RKO (cell line): ENCODE measurements at places on chromosomes 7 and 10.

DNA sequence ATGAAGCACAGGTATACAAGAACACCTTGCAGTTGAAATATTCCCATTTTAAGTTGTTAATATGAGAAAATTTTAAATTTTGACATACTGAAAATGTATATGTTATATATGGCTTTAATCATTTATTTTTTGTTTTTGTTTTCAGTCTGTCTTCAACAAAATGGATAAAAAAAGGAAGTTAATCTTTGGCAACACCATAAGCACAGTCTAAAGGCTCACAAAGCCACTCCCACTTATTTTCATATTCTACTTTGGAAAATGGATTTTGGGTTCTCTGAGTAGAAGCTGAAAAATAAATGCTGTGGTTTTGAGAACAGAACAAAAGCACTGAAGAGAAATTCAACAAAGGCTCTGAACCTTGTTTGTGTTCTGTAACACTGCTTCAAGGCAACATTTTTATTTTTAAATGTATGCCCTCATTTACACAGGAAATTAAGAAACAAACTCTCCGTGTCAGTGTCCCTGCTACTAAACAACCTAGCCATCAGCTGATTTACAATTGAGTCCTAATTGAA lies 81.3 kb upstream of the LRRN3 start:
- DNase-seq, result no peak

GRCh38 chr10:44703241-44704155 lies 207.6 kb upstream of the TMEM72 start:
- DNase-seq, result no peak

DNA sequence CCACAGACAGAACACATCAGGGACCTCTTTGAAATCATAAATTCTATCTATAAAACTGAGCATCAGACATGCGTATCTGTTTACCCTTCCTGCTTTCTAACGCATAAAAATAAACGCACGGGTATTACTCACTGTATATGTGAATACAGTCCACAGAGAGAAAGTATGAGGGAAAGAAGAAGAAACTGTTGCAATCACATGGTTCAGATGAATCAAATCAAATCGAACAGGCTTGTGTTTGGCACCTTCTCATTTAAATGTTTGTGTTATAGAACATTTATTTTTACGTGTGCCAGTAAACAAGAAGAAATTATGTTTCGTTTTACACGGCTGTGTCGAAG lies 322.0 kb downstream of the FRMD4A start:
- no peak for DNase-seq

- DNase-seq, result no peak
Measured at GRCh38 chr10:46062723-46063428, 16.8 kb upstream of the MSMB start.

DNA sequence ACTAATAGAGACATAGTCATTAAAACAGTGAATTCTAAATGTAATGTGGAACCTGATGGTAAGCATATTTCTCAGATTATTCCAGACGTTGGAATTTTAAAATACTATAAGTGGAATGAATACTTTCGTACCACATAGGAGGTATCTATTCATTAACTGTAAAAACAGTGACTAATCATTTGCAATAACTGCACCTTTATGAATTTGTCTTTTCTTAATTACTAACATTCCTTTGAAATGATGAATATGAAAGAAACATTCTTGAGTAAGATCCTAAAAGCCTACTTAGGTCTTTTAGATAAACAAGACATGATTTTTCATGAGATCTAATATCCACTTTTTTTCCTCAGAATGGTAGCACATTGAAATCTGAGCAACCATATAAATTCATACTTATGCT lies 549.0 kb upstream of the LRRN3 start:
- no peak for DNase-seq

- no peak for DNase-seq
Measured at GRCh38 chr10:63286340-63286739, 153.2 kb downstream of the NRBF2 start.

- DNase-seq, result no peak
Measured at GRCh38 chr7:28390426-28390825, 21.9 kb upstream of the CREB5 start.

DNA sequence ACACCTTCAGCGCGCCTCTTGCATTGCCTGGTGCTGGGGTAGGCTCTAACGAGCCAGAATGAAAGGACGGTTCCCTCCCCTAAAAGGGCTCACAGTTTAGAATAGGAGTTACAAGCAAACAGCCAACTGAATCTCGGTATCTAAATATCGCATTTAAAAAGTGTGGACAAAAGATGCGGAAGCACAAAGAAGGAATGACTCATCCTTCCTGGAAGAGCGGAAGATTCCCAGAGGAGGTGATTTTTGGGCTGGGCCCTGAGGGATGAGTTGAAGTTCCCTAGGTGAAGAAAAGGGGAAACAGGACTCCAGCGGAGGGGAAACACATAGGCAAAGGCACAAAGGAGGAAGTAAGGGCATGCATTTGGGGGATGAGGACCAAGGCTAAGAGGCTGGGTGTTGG lies 29.9 kb downstream of the SRRM3 start:
- no peak for DNase-seq

DNA sequence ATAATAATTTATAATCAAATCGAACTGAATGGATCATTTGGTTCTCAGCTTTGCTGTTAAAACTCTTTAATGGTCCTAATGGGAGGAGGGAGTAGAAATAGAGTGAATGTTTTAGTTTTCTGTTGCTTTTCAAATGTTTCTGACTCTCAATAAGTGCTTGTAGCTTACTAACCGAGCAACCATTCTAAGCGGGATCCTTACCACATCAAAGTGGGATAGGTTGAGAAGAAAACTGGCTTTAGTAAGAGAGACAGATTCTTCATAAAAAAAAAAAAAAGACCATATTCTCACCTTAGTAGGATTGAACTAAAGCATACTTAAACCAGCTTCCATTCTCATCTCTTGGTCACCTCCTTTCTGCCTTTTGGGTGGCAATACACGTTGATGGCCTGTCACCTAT lies 584.2 kb downstream of the AUTS2 start:
- DNase-seq, result no peak

GRCh38 chr10:86308056-86308455 lies 58.5 kb downstream of the GRID1 start:
- DNase-seq, result no peak

GRCh38 chr10:74171625-74172024 lies 20.6 kb downstream of the ADK start:
- no peak for DNase-seq

GRCh38 chr10:93071674-93072224 lies 1.9 kb upstream of the CYP26A1 start:
- no peak for DNase-seq

GRCh38 chr10:8511026-8511425 lies 456.5 kb downstream of the GATA3 start:
- no peak for DNase-seq

DNA sequence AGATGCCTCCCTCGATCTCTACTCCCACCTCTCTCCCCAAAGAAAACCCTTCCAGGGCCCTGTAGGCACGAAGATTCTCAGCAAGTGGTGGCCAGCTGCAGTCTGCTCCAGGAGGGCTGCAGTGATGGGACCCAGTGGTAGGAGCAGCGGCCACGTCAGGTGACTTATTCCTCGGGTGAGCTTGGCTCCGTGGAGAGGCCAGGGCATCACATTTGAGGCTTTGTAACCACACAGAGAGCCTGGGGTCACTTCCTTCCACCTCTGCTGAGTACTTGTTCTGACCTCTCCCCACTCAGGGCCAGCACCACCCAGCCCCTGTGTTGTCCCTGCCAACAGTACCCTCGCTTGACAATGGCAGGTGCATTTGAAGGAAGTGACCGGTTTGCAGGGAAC lies 17.9 kb upstream of the EN2 start:
- no peak for DNase-seq

DNA sequence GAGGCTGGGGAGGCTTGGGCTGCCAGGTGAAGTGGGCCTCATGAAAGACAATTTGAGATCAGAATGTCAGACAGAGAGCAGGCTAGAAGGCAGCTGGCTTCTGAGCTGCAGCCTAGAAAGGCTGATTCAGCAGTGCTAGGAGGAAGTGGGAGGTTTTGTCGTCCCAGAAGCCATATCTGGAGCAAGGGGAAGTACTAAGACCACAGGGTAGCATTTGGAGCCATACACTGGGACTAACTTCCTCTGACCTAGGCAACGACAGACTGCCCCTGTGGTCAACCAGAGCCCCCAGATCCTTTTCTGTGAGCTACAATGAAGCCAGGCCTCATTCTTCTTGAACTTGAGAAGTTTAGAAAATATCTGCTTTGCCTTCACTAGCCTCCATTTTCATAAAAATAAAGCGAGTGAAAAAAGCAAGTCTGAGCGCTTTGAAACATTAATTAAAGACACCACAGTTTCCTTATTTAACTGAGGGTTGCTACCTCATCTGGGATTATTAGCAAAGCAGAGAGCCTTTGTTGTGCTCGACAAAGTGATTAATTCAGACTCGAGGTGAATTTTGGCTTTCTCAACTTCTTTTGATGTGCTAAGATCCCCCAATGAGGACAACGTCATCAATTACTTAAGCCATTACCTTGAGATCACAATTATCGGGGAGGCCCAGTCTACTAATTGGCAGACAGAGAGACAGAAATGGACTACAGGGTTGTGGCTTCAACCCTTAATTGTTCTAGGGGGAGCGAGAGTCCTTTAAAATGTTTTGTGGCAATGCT lies 26.6 kb downstream of the TBXAS1 start:
- DNase-seq, result no peak

- peak; percentile 90 for DNase-seq
Measured at GRCh38 chr7:28926871-28927597, 31.1 kb downstream of the TRIL start.

DNA sequence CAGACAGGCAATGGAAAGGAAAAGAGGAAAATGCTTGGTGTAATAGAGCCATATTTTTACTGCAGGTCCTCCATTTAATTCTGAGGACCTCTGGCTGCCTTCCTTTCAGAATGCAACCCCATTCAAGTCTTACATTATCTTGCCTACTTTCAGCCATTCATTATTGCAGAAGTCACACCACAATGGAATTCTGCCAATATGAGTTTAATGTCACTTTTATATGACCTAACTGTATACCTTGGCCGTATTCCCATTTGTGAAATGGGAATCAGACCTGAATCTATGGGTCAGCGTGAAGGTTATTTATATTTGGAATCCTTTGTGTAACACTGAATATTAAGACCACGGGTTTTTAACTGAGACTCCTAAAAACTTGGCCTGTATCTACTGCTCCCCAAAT lies 241.7 kb upstream of the AOAH start:
- DNase-seq, result no peak

DNA sequence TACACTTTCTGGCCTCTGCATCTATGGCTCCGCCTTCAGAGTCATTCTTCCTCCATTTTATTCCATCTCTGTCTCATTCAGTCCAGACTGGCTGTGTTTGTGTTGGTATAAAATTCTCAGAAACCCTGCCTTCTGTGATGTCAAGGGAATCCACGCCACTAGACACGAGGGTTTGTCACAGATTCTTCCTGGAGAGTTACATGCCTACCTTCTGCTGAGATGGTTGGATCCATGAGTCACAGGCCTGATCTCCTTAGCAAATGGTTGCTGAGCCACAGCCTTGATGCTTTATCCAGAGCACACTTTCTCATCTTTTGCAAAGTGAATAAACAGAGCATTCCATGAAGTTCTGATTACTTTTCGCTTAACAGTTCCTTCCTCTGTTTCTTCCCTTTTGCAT lies 35.9 kb upstream of the TSPAN33 start:
- DNase-seq, result peak; percentile 17

GRCh38 chr7:135454060-135454459 lies 55.8 kb downstream of the CNOT4 start:
- DNase-seq, result no peak

GRCh38 chr10:69295027-69295636 lies 16.8 kb downstream of the HK1 start:
- DNase-seq, result no peak

GRCh38 chr7:40538281-40538680 lies 403.5 kb downstream of the SUGCT start:
- no peak for DNase-seq

GRCh38 chr7:87427288-87427687 lies 48.2 kb downstream of the ABCB4 start:
- DNase-seq, result no peak

DNA sequence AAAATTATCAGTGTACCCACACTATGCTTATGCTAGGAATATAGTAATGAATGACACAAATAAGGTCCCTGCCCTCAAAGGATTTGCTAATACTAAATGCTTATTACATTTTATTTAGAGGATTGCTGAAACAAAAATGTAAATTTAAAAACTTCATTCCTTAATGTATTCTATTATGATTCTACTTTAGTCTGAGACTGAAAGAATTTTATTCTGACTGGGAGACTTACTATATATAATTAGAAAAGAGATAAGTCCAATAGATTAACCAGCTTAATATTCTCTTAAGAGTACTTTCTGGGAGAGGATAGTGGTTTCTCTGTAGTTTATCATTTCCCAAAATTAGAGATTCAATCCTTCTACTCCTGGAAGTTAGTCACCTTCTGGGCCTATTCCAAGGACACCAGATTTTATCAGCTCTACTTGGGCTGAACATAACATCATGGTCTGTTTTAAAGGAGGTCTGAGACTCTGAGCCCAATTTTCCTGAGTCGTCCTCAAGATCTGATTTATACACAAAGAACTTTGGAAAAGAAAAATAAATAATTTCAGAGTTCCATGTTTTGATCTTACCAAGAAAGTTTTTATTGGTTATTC lies 41.1 kb downstream of the ASZ1 start:
- no peak for DNase-seq

DNA sequence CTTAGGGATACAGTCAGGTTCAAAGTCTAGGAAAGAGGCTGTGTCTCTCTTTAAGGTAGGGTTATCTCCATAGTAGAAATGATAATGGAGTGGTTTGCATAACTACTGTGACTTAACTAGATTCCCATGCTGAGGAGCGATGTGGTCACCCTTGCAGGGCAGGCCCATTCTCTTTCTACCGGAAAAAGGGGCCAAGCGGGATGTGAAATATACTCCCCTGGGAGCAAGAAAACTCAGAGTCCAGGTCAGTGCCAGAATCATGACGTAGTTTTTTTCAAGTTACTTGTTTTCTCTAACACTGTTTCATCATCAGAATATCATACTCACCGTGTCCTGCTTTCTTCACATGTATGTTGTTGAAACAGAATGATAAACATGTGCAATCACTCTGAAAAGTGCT lies 649.0 kb upstream of the ANKRD30A start:
- DNase-seq, result no peak

DNA sequence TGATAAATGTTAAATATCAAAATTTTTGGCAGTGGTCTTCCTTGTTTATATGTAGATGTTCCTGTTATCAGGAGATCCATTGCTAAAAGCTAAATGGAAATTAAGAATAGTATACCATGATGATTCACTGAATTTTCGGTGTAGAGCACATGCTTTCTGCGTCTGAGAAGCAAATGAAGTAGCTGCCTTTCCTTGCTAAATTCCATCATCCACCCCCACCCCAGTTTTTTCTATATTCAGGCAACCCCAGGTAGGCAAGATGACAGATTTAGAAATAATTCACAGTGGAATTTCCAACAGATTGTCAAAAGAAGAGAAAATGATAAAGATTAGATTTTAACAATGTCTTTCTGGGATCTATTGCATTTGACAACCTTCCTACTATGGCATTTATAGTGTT lies 231.9 kb downstream of the PLXDC2 start:
- no peak for DNase-seq
